Mesothelial cell of epicardium (in vitro differentiated cells): ENCODE measurements at places on chromosomes 5 and 9.

- H3K4me3 ChIP-seq, result no peak overlapping the region
- peaks cover 19% of the 10 kb centered on the region for H3K36me3 ChIP-seq
- H3K27me3 ChIP-seq, result no peaks in the 10 kb centered on the region
- DNase-seq, result no peak
These were observed 16.2 kb downstream of the CLINT1 start for GRCh38 chr5:157842787-157843186.

GRCh38 chr9:109017493-109017892 is 4.2 kb upstream of the CTNNAL1 start:
- H3K27ac ChIP-seq, result no peak overlapping the region
- peaks cover 8% of the 10 kb centered on the region for H3K36me3 ChIP-seq
- H3K27me3 ChIP-seq, result no peaks in the 10 kb centered on the region
- no peak for DNase-seq
- peaks cover 17% of the 10 kb centered on the region for H3K4me1 ChIP-seq

- H3K4me3 ChIP-seq, result no peak overlapping the region
- H3K27me3 ChIP-seq, result peaks cover 2% of the 10 kb centered on the region
- DNase-seq, result no peak
- peaks cover 41% of the 10 kb centered on the region for H3K4me1 ChIP-seq
- no peaks in the 10 kb centered on the region for H3K36me3 ChIP-seq
These were observed 423.0 kb upstream of the BRINP1 start for GRCh38 chr9:119792242-119792641.

GRCh38 chr9:134949681-134950385 is 32.1 kb upstream of the FCN1 start:
- peaks cover 17% of the 10 kb centered on the region for H3K27me3 ChIP-seq
- peaks cover under 1% of the 10 kb centered on the region for H3K4me1 ChIP-seq
- H3K36me3 ChIP-seq, result no peaks in the 10 kb centered on the region
- H3K4me3 ChIP-seq, result no peak overlapping the region
- no peak for DNase-seq

DNA sequence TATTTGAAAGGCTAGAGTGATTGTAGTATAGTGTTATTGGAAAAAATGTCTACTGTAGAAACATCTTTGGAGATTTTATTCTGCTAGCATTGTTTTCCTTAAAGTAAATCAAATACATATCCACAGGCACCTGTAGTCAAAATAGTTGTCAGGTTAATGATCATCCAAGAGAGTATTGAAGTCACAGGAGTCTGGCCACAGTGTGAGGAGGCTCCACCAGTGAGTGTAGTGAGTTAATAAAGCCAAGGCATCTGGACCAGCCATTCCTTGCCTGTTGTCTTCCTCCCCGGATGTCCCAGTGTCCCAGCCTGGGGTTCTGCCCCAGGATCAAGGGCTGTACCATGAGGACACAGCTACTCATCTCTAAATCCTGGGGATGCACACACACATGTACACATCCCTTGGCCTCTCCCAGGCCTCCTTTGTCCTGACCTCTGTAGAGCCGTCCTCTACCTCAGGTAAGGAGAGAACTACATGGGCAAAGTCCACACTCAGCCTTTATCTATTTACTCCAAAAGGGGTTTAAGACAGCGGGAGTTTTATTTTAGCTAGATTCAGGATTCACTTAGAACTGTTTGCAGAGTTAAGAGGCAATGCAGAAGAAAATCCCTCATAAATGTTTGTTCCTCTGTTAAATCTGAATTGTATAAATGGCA is 3.7 kb downstream of the PIK3R1 start:
- peaks cover 35% of the 10 kb centered on the region for H3K4me1 ChIP-seq
- H3K36me3 ChIP-seq, result no peaks in the 10 kb centered on the region
- no peak for DNase-seq
- no peaks in the 10 kb centered on the region for H3K27me3 ChIP-seq
- no peak overlapping the region for H3K4me3 ChIP-seq
- H3K27ac ChIP-seq, result no peak overlapping the region
